Stimulated activated CD8-positive, alpha-beta memory T cell treated with anti-CD3 and anti-CD28 coated beads, Interleukin-4, amount 100 ng/mL, for 4 hours (primary cell): ENCODE measurements at places on chromosomes 2 and 18.

DNA sequence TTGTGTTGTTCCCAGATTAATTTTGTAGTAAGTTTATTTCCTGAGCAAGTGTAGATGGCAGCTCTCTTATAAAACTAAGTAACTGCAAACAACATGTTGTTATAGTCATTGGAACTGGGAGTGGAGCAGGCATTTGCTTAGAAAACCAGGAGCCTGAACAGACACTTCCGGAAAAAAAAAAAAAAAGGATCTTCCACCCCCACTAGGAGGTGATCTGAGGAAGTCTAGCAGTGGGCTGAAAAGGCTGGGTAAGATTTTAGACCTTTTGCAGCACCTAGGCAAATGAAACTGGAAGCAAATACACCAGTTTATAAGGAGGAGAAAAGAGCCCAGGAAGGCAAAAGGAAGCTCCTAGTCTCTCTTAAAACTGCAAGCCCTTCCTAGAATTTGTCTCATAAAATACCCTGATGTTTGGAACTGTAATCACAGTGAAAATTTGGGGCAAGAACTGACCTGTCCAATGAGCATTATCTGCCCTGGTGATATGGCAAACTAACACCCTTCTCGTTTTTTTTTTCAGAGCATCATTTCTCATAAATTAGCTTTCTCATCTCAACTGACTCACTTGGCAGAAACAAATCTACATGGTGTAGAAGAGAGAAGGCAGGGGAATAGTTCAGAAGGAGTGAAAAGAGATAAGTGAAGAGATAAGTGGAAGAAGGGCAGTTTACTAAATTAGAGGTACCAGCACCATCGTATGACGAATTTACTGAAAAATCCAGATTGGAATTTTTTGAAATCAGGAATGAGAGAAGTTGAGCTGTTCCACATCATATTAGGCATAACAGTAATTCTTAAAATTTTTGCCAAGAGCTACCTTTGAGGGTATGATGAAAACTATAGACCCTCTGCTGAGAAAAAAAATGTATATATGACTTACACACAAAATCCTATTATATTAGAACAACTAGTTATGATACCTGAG, 4.2 kb upstream of the CCNYL1 start:
- DNase-seq: no peak

DNA sequence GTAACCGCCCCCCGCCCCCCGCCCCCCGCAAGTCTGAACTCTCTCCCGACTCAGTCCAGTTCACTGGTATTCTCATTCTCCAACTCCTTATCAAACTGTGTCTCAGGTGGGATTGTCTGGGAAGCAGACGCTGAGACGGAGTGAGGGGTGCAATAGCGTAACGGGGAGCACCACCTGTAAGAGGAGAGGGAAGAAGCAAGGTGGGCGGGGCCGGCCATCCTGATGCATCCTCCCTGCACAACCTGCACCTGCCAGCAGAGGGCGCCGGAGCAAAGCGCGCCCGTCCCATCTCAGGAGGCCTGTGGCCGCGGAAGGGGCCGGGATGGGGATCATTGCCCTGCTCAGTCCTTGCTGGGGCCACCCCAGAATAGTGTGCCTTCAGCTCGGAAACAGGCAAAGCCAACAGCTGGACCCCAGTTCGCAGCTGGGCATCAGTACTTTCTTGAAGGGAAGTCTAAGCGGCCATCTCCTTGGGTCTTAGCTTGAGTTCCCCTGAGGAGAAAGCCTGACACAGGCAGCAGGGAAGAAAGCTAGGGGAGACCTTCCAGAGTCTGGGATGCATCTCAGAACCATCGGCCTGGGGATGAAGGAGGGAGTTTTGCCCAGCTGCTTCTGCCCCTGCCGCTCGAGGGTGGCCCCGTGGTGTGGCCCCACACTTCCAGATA, 208.0 kb downstream of the TFCP2L1 start:
- no peak for DNase-seq

- DNase-seq: no peak
Measured at GRCh38 chr2:241559323-241560161, 997 bp downstream of the BOK start.

DNA sequence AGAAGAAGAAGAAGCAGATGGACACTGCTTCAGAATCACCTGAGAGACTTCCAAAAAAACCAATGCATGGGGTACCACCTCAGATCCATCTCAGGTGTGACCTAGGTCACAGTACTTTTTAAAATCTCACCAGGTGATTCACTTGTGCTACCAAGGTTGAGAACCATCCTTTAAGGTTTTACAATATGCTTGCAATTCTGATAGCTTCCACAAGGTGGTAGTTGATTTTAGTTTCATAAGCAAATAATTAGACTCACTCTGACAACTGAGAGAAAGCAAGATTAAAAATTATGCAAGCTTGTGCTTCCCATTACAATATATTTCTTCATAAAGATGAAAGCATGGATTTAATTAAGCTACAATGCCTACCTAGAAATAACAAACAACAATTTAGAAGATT, 355.1 kb downstream of the EN1 start:
- no peak for DNase-seq

GRCh38 chr2:47307066-47307465, 95.9 kb upstream of the MSH2 start:
- DNase-seq: no peak

DNA sequence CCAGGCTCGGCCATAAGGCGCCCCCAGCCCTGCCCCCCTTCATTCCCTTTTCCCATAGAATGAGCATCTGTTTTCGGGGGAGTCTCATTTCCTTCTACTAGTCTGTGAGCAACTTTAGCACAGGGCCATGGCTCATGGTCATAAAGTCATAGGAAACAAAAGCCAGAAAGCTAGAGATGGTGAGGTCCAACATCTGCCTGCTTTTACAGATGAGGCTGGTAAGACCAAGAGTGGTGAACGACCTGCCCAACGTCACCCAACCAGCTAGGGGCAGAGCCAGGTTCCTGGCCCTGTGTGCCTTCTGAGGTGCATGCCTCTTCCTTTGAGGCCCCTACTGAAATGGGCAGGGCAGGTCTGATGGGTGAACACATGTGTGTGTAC, 212.7 kb downstream of the DYSF start:
- DNase-seq: no peak

DNA sequence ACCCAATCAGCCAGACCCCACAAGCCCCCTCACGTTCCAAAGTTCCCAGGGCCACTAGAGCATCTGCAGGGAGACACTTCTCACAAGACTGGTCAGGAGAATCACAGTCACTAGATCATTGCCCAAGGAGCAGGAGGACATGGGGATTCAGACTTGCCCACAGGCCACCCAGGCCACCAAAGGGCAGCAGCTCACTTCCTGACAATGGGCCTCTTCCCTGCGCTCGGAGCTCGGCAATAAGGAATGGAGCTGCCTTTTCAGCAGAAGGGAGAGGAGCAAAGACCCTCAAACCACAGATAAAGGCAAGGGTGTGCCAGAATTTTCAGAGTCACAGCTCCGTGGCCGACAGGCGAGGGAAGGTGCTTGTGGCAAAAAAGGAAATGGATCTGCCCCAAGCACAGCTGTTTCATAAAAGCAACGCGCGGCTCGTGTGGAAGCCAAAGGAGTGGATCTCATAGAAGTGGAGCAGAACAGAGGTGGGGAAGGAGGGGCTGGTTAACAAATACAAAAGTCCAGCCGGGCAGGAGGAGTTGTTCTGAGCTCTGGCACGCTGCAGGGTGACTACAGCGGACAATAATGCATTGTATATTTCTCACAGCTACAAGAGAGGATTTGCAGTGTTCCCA, 72.1 kb downstream of the EDAR start:
- DNase-seq: no peak

DNA sequence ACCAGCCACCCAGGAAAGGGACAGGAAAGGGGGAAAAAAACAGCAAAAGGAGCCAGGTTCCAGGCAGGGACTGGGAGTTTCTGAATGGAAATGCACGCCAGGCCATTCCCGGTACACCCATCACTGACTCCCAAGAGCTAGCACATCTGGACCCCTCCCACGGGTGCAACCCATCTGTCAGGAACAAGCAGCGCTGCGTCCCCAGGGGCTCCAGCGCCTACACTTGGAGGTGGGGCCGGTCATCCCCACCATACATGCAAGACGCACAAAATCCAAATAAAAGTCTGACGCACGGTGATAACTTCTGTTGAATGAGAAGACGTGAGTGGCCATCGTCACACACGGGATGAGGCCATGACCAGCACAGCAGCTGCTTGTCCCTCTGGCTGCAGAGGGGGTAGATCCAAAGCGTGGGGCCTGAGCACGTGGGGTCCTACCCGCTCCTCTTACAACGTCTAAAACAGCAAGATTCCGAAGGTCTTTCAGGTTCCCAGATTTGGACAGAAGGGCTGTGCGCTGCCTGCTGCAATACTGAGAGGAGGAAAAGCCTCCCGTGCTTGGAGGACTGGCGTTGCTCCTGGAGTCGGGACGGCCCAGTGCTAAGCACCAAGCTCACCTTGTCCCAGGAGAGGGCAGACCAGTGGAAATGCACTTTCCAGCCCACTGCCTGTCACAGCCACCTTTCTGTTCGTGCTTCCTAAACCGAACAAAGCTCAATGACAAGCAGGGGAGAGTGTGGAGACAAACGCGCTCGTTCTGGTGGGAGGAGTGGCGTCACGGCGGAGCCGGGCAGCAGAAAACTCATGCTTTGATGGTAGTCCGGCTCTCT, 68.9 kb downstream of the NDUFA10 start:
- DNase-seq: no peak

DNA sequence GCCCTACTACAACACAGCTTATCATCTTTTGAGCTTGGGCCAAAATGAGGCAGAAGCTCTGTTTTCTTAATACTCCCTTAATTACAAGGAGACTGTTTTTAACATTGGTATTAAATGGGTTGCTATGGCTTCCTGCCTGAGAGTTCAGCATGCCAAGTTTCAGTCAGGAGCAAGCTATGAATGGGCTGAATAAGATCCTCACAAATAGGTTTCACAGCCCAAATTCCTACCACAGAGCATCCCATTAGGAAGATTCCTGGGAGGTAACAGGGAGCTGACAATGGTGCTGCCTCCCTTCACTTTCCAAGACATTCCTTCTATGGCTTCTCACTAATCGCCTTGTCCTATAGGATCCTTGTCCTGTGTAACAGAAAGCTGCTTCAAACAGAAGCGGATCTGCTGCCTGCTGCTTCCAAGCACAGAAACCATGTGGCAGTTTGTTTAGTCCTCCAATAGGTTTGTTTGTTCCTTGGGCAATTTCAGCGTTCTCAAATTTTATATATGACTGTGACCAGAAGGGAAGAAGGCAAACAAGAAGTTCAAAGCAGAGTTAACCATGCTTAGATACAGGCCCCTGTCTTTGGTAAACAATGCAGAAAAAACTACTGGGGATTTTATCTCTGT, 70.9 kb downstream of the NCKAP5 start:
- DNase-seq: no peak

GRCh38 chr2:174632841-174633622, 35.4 kb upstream of the WIPF1 start:
- DNase-seq: no peak

DNA sequence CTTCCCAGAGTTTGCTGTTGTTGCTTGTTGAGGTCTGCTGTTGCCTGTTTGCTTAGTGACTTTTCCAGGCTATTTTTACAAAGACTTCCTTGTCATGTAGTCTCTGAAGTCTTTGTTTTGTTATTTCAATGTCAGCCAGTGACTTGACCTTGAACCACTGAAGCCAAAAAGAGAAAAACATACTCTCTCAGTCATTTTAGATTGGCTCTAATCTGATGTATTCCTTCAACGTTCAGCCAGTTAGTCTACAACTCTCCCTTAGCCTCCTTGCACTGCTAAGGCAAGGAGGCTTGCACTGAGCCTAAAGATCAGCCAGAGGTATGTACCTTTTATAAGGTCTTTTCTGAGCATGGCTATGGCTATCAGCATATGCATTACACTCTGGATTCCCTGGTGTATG, 27.9 kb downstream of the KIAA1328 start:
- no peak for DNase-seq

GRCh38 chr18:42414756-42415454, 459.9 kb downstream of the PIK3C3 start:
- DNase-seq: no peak

DNA sequence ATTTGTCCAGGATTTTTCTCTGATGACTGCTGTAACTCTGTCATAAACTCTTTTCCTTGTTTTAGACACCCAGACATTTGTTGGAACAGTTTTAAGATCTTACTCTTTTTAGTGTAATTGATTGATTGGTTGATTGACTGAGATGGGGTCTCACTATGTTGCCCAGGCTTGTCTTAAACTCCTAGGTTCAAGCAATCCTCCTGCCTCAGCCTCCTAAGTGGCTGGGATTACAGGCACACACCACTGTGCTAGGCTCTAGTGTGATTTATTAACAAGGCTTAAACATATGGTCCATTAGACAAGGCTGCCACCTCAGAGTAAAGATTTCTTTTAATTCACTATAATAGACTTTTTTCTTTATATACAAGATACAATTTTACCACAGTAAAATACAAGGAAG, 2.0 kb downstream of the PAIP2B start:
- DNase-seq: no peak

DNA sequence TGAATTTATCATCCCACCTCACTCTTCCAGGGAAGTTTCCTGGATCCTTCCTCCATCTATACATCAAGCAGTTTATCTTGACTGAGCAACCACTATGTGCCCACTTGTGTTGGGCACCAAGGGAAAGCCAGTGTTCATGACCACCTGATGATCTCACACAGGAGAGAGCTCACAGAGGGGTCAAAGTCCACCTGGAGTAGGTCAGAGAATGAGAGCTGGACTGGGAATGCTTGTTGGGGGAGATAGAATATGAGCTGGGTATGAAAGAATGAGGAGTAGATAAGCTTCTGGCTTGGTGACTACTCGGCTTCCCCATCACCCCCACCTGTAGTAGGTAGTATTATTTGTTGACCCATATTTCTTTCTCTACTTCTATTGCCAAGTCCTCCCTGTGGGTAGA, 72.2 kb upstream of the CYRIA start:
- no peak for DNase-seq

DNA sequence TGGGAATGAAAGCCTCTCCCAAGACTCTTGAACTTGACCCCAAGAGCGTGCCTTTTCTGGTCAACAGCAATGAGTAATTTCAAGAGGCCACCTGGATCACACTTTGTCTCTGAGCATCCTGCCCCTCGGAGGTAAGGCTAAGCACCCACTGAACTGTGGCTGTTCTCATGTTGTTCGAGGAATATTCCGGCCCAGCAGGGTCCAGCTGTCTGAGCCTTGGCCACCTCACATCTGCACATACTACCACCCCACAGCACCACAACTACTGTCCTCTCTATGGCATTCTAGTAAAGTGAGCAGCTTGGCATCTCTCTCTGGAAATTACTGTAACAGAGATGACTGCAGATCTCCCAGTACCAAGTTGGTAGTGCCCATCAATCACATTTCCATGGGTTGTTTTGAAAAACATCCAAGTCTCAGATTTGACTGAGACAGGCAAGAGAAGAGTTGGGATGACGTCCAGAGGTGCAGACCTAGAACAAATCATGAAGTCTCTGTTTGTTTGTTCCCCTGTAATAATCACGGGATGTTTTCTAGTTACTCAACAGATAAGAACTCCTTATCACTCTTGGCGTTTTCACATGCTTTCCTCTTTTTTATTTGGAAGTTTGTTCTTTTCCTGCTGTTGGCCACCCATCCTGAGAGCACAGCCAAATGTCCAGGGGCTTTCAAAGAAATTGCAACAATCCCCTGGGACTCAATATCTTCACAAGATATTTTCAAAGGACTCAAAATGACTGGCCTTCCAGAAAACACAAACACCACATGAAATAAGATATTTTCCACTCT, 336.0 kb upstream of the TNP1 start:
- DNase-seq: no peak
